Vagina (tissue), 2 donors: ENCODE measurements at places on chromosomes 6 and 20.

- DNase-seq = no peak
These were observed 189.1 kb upstream of the SULF2 start for GRCh38 chr20:47974234-47974878.

DNA sequence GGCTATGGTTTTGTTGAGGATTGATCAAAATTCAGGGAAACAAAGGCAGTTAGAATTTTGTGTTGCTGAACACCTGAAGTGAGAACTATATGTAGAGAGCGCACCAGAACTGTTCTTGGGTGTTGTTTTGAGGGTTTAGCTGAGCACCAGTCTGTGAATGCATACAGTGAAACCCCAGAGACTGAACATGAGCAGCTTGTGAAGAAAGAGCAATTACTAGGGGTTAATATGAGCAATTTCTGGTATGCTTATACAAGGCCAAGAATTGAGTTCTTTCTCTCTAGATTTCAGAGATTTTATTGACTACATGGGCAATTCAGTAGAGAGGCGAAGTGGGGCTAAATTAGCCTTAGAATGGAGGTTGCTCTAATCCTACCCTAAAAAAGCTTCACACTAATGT is 93.9 kb downstream of the CD2AP start:
- DNase-seq = no peak

DNA sequence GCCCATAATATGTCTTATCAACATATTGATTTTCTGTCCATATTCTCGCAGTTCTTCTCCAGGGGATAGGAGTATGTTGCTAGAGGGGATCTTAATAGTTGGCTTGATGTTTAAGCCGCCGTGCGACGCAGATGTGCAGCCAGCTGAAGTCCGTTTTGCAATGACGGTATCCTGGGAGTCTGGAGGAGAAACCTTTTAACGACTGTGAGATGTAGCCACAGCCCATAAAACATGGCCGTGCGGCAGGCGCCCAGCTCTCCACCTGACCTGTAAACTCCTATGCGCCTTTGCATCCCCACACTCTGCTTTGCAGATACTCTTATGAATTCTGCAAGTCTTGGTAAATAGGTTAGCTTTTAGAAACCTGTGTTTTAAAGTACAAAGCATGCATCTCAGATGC is 36.9 kb downstream of the BMP6 start:
- no peak for DNase-seq

- DNase-seq = no peak
These were observed 683.0 kb downstream of the DHX35 start for GRCh38 chr20:39645131-39645530.

DNA sequence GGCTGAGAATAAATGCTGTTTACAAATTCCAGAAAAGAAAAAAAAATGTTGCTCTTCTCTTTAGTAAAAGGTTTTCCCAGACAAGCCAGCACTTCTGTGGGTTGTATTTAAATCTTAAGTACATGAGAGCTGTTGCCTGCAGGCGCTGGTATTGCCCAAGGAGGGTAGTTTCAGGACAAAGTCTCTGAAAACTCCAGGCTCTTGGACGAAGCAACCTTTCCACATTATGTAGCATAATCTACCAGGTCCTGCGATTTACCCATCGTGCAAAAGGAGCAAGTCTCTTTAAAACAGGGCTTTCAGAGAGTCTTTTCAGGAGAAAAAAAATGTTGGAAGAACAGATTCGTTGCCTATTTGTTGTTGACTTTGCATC is 65.6 kb downstream of the PLG start:
- no peak for DNase-seq

GRCh38 chr20:33551778-33552177 is 61.9 kb downstream of the CBFA2T2 start:
- DNase-seq = no peak

DNA sequence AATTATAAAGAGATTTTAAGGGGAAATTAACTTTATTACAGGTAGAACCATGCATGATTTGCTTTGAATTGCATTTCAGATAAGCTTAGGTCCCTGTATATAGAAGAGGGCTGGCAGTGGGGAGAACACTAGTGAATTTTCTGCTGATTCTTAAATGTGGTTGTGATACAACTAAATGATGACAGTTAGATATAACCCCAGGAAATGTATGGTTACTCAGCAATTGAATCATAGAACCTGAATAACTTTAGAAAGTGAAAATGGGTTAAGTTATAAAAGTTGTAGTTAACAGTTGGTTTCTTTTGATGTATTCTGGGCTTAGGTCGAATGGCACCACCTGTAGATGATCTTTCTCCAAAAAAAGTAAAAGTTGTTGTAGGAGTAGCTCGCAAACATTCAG is 70.1 kb downstream of the PHF3 start:
- no peak for DNase-seq

GRCh38 chr20:48189181-48189580 is 403.9 kb upstream of the SULF2 start:
- DNase-seq = no peak
